Nucleus accumbens (tissue), 56 donors: ENCODE measurements at places on chromosomes 1 and 21.

GRCh38 chr1:9473032-9473807 lies 66.0 kb upstream of the SLC25A33 start:
- no peak for DNase-seq

DNA sequence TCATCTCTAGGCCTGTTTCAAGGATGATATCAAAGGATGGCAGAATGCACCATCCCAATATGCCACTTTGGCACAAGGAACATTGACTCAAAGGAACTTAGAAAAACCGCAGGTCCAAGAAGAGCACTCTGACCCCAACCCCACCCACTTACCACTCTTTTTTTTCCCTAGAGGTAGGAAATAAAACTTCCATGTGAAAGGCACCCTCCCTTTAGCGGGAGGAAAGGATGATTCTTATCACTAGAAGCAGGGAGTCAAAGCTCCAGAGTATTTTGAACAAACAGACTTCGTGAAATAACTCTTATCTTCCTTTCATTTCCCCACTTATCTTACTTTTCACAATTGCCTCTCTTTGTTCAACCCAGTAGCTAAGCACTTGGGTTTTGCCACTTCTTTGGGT lies 22.2 kb downstream of the PSMG1 start:
- DNase-seq: no peak

DNA sequence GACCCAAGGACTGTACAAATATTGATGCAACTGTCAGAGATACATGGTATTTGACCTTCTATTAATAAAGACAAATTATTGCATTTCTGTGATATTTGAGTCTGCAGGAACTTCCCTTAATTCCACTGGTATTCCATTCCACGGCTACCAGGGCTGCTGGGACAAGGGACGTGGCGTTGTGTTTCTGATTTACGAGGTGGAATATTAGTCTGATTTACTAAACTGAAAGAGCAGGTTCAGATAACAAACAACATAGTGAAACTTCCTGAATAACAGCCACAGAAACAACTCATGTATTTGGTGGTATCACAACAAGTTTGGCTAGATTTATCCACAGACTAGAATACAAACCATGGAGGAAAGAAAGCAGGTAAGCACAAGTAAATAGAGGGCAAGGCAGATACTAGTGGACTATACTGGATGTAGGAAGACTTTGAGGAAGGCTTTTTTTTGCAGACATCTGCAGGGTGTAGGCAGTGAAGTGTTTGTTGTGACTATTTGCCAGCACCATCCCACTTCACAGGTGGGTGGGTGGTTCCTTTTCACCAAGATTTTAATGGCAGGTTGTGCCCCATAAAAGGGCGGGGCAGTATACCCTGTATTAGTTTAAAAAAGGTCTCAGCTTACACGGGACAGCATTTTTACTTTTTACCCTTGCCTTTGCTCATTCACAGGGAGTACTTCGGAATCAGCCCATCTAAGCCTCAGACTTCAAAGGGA lies 100.4 kb downstream of the FGGY start:
- no peak for DNase-seq

- DNase-seq: no peak
These were observed 243.7 kb downstream of the NPHP4 start for GRCh38 chr1:5748286-5749225.

- DNase-seq: no peak
These were observed 20.3 kb upstream of the IFI16 start for GRCh38 chr1:158989424-158989823.
